Cardiac ventricle fibroblast (primary cell): ENCODE measurements at places on chromosomes 12 and 14. TPM values are rescaled to one million over a fixed set of nuclear protein-coding genes. Genes with fewer than 3 reads are reported as not detected.

BEST3 gene
- total RNA-seq = not detected in 2 replicates

REM2 gene
- total RNA-seq = 0.06 TPM in 1 of 2 replicates, not detected in the other

MIP gene
- total RNA-seq = not detected in 2 replicates

RAN gene
- 222 and 233 TPM in 2 replicates for total RNA-seq

STYK1 gene
- not detected in 2 replicates for total RNA-seq

TRPV4 gene
- 2.6 TPM in 2 replicates for total RNA-seq

CEBPE gene
- total RNA-seq = not detected in 2 replicates

GPR135 gene
- total RNA-seq = 2.2 and 2.5 TPM in 2 replicates

KLRC2 gene
- not detected in 2 replicates for total RNA-seq
